ENCODE measurements at places on chromosomes 12 and 14. TPM values are rescaled to one million over a fixed set of nuclear protein-coding genes. Genes with fewer than 3 reads are reported as not detected.
A peak's percentile ranks its signal among the peaks of the same experiment; 100 is the strongest.

PLEK2 gene
- not detected for total RNA-seq

MAGOHB gene
- 76.9 TPM for total RNA-seq

LMO3 gene
- not detected for total RNA-seq

RAB3IP gene
- 26.2 TPM for total RNA-seq

GPR68 gene
- total RNA-seq = 44.6 TPM

PRIMA1 gene
- total RNA-seq = not detected

INHBE gene
- total RNA-seq = not detected

DNA sequence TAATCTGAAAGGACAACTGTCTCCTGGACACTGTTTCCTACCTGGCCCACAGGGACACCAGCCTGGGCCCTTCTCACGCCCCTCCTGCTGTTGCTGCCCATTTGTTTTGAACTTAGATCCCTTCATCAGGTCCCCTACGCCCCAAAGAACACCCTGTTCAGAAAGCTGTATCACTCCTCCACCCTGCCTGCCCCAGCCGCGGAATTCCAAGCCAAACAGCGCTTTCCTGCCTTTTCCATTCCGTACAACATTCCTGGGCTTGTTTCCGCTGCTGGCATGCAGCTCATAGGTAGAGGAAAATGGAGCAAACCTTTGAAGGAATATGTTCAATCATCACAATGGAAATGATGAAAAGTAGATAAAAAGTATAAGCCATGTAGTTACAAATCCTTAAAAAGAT is 12.8 kb upstream of the GSG1 start:
- DNase-seq = no peak

DNA sequence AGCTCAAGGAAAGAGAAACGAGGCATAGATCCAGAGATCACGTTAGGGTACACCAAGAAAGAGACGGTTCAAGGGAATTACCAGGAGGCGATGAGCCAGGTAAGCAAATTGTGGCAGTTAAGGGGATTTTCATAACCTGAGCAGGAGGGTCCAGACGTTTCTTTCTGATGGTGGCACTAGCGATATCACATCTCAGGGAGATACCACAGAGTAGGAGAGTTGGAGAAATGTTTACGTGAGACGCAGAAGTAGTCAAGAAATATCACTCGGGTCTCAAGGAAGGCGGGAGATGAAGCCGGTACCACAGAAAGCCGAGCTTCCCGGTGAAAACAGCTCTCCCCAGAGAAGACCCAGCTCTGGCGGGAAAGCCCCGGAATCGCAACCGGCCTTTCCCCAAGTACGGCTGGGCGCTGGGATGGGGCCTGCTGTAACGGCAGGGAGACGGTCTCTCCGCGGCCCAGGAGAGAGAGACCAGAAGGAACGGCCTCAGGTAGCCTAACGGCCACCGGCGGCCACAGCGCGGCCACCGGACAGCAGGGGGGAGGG is 485 bp downstream of the SENP1 start:
- peak; percentile 46 for DNase-seq

GRCh38 chr12:70919176-70919575 is 1.4 kb downstream of the PTPRR start:
- no peak for DNase-seq

GRCh38 chr12:118175823-118176447 is 40.0 kb downstream of the PEBP1 start:
- no peak for DNase-seq

GRCh38 chr14:104856869-104857860 is 7.9 kb upstream of the CEP170B start:
- DNase-seq = no peak

DNA sequence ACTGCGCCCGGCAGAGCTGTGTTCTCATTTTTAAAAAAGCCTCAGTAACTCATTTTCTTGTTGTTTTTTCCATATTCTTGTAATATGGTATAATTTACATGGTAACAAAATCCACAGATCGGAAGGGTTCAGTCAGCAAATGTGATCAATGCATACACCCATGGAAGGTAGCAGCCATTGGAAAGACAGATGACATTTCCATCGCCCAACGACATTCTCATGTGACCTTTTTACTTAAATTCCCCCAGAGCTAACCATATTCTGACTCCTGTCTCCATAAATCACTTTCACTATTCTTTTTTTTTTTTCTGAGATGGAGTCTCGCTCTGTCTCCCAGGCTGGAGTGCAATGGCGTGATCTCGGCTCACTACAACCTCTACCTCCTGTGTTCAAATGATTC is 4.9 kb downstream of the PEBP1 start:
- DNase-seq = no peak

GRCh38 chr12:2733493-2734355 is 61.0 kb upstream of the FKBP4 start:
- DNase-seq = no peak

GRCh38 chr12:53970451-53970850 is 2.5 kb upstream of the HOXC11 start:
- DNase-seq = no peak

DNA sequence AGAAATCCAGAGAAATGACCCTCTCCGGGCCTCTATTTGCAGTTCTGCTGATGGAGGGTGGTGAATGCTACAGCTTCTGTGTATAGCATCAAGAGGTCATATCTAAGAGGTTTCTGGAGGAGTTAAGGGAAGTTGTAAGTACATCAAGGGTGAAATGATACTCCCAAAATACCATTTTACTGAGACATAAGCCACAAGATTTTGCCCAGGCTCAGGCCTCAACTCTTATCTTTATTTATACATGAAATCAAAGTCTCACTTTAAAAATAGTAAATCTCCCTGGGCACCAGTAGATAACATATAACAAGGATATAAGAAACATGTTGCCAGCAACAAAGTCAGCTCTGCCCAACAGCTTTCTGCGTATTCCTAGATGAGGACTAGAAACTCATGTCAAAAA is 40.4 kb downstream of the NIN start:
- DNase-seq = no peak

GRCh38 chr12:59432057-59432456 is 163.8 kb upstream of the SLC16A7 start:
- no peak for DNase-seq

DNA sequence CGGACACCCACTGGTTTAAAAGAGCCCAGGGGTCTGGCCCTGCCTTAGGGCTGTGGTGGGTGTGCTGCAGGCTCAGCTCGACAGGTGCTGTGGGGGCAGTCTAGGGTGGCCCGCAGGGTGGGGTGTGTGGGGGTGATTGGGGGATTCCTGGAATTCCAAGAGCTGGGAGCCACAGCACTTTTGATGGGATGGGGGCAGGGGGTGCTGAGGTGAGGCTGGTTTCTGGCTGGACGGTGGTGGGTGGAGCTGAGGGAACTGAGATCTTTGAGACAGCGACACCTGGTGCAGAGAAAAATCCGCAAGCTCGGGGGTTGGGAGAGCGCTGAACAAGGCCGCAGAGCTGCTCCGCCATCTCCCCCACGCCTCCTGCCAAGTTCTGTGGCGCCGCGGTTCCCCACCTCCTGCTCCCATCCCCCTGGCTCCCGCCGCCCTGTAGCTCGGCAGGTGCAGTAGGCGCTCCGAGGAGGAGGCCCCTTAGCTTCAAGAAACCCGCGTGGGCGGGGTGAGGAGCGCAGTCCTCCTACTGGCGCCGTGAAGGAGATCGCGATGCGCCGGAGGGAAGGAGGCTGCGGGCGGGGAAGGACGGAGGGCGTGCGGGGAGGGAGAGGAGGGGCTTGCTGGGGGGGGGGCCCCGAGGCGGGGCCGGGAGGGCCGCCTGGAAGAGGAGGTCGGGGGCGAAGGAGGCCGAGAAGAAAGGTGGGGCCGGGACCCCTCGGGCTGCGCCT is 1.3 kb upstream of the TEDC1 start:
- peak; percentile 94 for DNase-seq

DNA sequence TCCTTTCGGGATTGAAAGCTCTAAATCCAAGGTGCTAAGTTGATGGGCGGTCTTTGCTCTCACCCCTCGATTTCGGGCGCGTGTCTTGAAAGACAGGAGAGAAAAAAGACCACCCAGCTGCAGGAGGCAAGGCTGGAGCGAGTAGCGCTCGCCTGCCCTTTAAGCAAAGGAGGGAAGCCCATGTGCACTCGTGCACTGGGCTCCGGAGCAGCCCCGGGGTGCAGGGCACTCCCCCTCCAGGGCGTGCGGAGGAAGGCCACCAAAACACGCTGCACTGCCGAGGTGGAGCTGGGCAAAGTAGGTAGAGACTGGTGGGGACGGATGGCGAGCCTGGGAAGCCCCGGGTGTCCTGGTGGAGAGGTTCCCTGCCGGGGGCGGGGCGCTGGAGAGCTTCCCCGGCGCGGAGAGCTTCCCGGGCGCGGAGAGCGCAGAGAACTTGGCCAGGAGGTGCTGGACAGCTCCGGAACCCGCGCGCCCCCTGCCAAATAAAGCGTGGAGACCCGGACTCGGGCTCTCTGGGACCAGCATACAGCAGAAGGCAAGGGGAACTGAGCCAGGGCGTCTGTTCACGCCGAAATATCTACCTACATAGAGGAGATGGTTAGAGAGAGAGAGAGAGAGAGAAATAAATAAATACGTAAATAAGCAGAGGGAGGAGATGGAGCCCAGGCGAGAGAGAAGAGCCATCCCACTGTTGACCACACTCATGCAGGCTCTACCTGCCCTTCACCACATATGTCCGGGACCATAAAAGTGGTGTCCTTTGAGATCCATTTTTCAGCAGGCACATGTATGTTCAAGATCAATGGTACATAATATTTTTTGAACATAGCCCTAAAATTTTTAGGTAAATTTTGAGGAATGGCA is 662 bp upstream of the NELL2 start:
- DNase-seq = peak; percentile 67
